A549 treated with CpdA at 1 μM for 4 hours (cell line): ENCODE measurements at places on chromosomes 2 and 18. TPM values are rescaled to one million over a fixed set of nuclear protein-coding genes. Genes with fewer than 3 reads are reported as not detected.

Gene NEU4
- 0.14 to 0.45 TPM (median 0.31 TPM) in 5 replicates for total RNA-seq

Gene EIPR1
- 35.2 to 42.9 TPM (median 41.3 TPM) in 5 replicates for total RNA-seq

Gene IL1F10
- not detected in 5 replicates for total RNA-seq

Gene CD207
- total RNA-seq, result not detected in 5 replicates

Gene SOWAHC
- 16.3 to 18.9 TPM (median 17.6 TPM) in 5 replicates for total RNA-seq

Gene TUBA3E
- not detected in 5 replicates for total RNA-seq

Gene RBKS
- total RNA-seq, result 6.7 to 8.4 TPM (median 7.8 TPM) in 5 replicates
